Aorta (tissue), 5 donors: ENCODE measurements at places on chromosomes 7 and 10. TPM values are rescaled to one million over a fixed set of nuclear protein-coding genes. Genes with fewer than 3 reads are reported as not detected.

GRCh38 chr7:151868396-151869108, 8.4 kb downstream of the PRKAG2 start:
- peak; percentile 72 for DNase-seq

DNA sequence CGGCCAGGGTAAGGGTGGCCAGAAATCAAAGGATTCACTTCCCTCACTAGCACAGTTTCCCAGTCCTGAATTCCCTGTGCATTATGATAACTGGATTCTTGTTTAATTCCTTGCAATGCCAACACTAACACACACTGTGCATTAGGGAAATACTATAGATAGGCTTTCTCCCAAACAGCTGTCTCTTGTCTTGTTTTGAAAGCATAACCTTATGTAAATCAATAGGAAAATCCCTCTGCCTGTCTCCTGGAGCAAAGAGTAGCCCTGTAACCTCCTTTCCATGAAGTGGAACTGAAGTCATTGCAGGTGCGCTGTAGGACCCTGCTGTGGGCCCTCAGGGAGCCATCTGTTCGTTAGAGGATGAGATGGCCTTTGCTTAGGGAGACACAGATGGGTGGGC, 82.8 kb upstream of the FAM171A1 start:
- DNase-seq = no peak

DNA sequence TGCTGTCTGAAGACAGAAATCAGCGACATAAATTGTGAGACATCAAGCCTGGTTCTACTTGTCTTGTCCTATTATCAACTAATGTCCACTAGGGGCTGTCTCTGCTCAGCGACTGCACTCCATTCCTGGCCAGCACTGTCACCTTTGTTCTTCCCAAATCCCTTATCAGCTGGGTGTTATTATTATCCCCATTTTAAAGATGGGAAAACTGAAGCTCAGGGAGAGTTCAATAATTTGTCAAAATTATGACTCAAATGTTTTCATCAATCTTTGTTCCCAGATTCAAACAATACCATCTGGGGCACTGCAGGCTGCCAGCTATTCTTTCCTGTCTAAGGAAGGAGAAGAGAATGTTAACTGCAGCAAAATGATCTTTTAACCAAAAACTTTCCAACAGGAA, 431.6 kb upstream of the NFE2L3 start:
- no peak for DNase-seq

DNA sequence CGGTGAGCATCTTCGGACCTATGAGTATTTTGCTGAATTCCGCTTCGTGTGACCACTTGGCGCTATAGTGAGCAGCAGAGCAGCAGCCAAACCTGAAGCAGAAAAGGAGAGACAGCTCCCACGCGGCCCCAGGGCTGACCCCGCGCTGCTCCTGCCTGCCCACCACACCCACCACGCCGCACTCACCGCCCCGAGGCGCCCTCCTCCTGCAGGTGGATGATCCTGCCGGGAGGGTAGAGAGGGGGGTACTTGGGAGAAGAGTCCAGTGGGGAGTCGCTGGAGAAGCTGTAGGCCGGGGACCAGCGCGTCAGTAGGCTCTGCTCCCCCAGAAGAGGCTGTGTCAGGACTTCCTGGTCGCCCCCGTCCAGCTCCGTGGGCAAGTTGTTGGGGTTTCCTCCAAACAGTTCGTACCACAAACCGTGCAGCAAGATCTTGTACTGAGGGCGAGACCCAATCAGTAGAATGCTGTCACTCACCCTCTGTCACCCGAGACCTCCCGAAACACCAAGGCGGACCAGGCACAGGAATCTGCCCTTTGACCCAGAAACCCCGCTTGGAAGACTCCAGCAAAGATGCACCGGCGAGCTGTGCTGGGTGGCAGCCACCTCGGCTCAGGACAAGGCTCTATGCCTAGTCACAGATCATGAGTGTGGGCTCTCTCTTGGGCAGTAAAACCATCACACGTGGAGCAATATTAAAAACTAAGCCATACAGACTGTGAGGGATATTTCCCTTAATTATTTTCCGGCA, 37.6 kb downstream of the DAGLB start:
- DNase-seq = no peak

DNA sequence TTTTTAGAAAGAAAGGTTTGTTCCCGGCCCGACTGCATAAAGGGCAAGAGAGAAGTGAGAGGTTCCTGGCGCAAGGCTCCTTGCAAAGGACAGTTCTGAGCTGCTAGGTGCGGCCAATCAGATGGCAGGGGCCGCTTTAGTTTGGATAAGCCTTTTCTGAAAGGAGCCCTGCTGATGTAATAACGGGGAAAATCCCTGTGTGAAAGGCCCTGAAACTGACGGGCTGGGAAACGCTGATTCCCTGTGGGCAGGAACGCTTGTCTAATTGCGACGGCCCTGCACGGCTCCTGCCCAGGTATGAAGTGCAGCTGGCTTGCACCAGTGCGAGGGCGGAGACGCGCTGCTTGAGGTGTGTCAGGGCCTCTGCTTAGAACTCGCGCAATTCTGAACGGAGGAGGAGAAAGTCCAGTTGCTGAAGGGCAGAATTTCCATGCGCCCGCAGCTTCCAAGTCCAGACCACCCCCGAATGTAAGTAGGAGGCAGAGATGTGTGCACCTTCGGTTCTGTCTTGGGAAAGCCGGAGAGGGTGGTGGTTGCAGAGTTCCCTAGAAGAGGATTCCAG, 30.5 kb downstream of the TACC2 start:
- DNase-seq = no peak

- DNase-seq = no peak
Measured at GRCh38 chr10:118767297-118768040, 12.7 kb upstream of the CACUL1 start.

GRCh38 chr10:97798958-97799610, 27.3 kb upstream of the SFRP5 start:
- DNase-seq = no peak

DNA sequence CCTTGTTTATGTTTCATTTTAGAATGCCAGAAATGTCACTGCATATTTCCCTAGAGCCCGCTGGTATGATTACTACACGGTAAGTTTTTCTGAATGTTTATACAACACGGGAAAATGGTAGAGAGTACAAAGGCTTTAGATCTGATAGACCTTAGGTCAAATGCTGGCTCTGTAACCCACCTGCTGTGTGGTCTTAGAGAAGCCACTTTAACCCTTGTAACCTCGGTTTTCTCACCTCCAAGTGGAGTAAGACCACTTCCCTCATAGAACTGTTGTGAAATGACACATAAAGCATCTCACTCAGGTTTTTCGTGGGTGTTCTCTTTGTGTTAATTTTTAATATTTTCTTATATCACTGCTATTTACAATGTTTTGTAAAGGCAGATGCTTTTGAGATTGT, 13.9 kb upstream of the MGAM2 start:
- no peak for DNase-seq

DNA sequence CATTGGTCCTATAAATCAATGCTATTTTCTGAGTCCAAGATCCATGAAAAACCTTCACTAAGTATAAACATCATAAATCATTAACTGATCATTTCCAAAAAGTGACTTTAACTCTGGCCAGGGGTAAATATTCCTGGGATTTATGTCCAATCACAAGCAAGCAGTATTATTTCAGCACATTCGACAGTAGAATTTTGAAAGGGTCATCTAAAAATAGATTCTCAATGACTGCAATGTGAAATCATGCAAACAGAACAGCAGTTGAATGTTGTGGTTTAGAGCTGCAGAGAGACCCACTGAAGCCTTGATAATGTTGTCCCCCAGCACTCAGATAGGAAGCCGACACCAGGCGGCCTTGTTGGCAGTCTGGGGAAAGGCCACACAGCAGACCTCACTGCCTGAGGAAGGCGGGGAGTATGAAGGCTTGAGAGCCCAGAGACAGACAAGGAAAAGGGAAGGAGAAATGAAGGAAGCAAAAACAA, 38.1 kb downstream of the FAM107B start:
- DNase-seq = no peak

- no peak for DNase-seq
Measured at GRCh38 chr10:71621231-71622153, 98.1 kb downstream of the C10orf105 start.

DNA sequence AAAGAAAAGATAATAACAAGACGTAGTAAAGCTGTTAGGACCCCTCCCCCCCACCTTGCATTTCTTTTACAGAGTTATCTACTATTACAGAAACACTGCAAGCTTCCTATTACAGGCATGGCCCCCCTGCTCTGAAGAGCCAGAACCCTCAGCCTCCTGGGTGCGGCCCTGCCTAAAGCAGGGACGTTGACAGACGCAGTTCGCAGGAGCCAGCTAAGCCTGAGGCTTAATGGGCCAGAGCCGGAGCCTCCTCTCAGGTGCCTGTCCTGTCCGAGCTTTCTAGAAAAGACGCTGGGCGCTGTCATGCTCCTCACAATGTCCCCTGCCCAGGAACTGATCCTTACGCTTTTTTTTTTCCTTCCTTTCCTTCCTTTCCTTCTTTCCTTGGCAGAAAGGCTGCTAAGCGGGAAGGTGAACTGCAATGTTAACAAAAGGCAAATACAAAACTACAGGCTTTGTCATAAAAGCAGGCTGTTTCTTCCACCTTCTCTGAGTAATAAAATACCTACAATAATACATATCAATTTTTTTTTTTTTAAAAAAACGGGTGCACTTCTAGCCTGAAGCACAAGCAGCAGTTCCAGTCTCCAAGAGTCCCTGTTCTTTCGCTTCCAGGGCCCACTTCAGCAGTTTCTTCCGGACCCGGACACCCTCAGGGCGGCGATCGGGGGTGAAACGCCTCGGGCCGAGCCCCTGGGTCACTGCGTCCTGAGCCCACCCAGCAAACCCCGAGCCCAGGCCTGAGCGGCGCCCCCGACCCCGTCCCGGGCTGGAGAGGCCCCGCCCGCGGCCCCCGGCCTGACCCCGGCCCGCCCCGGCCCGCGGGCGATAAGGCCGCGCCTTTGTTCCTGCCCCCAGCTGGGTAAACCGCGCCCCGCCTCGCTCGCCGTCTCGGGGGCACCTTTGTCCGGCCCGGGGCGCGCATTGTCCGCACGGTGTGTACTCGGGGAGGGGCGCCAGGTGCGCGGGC, 11.2 kb downstream of the MNX1 start:
- no peak for DNase-seq

- no peak for DNase-seq
Measured at GRCh38 chr10:119210633-119211032, 3.3 kb downstream of the GRK5 start.

GRCh38 chr10:79904671-79905321, 44.1 kb downstream of the SFTPD start:
- DNase-seq = peak; percentile 92

DNA sequence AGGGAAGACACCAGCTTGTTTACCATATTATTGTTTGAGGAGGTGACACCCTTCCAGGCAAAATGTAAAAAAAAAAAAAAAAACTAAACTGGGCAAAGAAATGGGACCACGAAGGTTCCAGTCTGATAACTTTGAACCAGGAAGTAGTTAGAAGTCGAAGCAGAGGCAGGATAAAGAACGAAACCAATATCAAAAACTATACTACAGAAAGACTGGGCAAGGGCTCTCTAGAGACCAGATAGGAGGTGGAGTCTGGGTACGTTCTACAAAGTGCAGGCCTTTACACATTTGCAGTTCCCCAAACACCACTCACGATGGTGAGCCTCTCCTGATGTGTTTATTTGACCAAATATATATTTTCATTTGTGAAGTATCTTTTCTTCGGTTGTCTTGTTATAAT, 125.7 kb upstream of the CDK1 start:
- no peak for DNase-seq

- DNase-seq = no peak
Measured at GRCh38 chr10:52729271-52730104, 43.1 kb downstream of the MBL2 start.

- DNase-seq = no peak
Measured at GRCh38 chr7:150351587-150352194, 10.3 kb upstream of the RARRES2 start.

- DNase-seq = no peak
Measured at GRCh38 chr7:90251304-90251635, 6.3 kb downstream of the CFAP69 start.

GRCh38 chr7:118615681-118616080, 391.2 kb downstream of the ANKRD7 start:
- DNase-seq = no peak

DNA sequence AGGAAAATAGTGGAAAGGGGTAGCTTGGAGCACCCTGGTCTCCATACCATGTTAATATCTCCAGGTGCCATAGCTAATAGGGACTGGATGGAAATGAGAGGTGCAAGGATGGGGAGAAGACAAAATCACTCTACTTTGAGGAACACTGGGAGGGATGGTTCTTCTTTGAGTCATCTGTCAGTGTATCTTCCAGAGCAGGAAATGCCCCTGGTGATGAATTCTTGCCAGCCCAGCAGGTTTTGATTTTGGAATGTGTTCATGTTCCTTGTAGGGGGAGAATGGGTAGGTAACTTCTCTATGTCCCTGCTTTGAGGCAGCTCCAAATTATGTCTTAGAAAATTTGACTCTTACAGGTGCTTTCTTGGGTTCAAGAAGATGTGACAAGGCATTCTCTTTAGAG, 177.0 kb upstream of the GLI3 start:
- DNase-seq = no peak

DNA sequence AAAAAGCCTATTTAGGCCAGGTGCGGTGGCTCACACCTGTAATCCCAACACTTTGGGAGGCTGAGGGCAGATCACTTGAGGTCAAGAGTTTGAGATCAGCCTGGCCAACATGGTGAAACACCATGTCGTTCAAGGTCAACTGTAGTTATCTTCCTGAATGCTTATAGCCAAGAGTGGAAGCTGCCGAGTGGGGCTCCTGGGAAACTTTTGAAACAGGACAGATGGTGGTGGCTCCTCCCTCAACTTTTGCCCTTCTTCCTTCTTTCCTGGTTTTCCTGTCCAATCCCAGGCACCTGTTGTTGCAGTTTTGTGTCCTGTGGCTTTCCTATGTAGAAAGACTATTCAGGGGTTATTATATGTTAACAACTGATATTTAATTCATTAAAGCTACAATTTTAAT, 8.7 kb upstream of the PPIA start:
- peak; percentile 24 for DNase-seq

DNA sequence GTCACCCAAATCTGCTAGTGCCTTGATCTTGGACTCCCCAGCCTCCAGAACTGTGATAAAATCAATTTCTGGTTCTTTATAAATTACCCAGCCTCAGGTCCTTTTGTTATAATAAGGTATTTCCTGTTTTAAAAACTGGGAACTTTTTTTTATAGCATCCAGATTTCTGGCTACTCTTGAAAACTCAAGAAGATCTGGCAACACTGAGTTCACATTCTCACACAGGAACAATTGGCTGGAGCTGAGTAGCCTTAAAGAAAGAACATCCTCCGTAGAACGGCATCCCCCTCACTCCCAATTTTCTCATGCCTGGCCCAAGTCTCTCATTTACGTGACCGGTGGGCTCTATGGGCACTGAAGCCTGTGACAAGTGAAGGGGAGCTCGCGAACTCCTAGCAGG, 47.1 kb downstream of the SLC35G1 start:
- DNase-seq = no peak

- DNase-seq = no peak
Measured at GRCh38 chr10:95810198-95810976, 54.4 kb downstream of the ENTPD1 start.

Gene MCU
- 31.5 TPM for total RNA-seq

Gene MRC1
- total RNA-seq = 73.9 TPM

Gene SGPL1
- 45.0 TPM for total RNA-seq

Gene CRYGN
- 1.7 TPM for total RNA-seq

Gene CYP26C1
- total RNA-seq = 0.21 TPM

Gene ZNF488
- total RNA-seq = 0.12 TPM

Gene CEP55
- total RNA-seq = 0.55 TPM
